GM18507 (cell line): ENCODE measurements at places on chromosomes 6 and 20.

DNA sequence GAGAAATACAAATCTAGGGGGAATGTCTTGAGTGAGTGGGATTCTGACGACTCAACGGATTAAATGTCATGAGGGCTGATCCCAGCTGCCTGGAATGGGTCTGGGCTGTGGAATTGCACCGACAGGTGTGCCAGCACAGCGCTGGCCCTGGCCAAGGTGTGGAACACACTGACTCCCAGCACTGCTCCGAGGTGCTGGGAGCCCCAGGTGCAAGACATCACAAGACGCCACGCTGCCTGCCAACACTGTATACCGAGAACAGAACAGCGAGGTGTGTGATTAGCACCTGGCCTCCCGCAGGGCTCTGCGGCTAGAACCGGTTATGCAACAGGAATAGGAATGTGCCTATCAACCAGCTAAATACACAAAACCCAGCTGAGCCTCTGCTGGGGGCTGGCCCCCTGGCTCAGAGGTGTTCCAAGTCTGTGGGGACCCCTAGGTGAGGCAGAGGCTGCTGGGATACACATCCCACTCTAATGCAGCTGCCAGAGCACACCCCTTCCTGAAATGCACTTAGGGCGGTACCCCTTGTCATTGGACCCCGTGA, 24.8 kb upstream of the APMAP start:
- no peak for DNase-seq

DNA sequence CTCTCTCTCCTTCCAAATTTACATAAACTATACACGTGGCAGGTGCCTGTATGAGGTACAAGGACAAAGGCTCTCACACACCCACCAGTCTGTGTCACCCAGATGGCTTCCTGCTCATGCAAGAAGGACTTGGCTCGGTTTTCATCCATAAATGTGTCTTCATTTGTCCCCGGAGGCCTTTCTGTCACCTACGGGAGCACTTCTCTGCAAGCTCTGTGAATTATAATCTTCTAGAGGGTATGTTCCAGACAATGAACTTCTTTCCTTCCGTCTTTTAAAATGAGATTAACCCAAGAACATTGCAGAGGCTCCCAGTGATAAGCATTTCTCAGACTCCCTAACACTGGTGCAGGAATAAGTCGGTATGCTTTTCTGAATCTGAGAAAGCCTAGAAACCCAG, 123.6 kb downstream of the PTPRT start:
- DNase-seq, result no peak

GRCh38 chr6:168058691-168059551, 20.1 kb downstream of the FRMD1 start:
- DNase-seq, result no peak

- no peak for DNase-seq
Measured at GRCh38 chr6:150492941-150493340, 106.7 kb upstream of the PLEKHG1 start.

DNA sequence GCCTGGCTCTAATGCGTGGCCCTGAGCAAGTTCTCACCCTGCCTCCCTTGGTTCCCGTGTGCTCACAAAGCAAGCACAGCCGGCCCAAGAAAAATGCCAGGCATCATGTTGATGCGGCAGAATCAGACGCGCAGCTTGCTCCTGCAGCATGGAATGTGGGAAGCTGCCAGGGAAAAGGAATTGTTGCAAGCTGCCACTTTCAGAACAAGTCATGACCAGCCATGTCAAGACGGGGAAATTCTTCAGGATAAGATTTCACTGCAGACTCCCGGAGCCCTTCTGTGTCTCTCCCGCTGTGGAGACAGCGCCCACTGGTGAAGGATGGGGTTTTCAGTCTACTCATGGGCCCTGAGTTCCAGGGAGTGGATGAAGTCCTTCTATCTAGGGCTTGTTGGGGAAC, 4.6 kb downstream of the DACT2 start:
- DNase-seq, result no peak

- no peak for DNase-seq
Measured at GRCh38 chr6:106927531-106928398, 46.8 kb downstream of the CD24 start.

GRCh38 chr6:137914530-137915193, 47.6 kb downstream of the TNFAIP3 start:
- DNase-seq, result no peak

GRCh38 chr20:54029176-54029575, 41.2 kb downstream of the BCAS1 start:
- no peak for DNase-seq

- no peak for DNase-seq
Measured at GRCh38 chr6:127949251-127949650, 48.4 kb upstream of the THEMIS start.

DNA sequence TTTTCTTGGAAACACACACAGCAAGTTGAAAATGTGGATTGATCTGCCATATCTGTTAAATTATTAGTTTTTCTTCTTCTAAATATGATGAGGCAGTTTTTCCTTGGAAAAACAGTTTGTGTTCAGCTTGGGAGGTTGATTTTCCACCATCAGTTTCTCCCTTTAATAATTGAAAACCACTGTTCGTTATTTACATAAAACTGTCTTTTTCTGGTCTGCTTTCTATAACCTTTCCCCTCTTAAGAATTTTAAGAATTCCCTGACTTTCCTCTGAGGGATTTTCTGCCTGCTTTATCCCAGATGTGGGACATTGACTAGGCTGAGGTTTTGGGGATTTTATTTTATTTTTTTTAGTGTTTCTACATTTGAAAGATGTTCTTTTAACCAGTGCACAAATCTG, 27.2 kb downstream of the DSE start:
- DNase-seq, result no peak

DNA sequence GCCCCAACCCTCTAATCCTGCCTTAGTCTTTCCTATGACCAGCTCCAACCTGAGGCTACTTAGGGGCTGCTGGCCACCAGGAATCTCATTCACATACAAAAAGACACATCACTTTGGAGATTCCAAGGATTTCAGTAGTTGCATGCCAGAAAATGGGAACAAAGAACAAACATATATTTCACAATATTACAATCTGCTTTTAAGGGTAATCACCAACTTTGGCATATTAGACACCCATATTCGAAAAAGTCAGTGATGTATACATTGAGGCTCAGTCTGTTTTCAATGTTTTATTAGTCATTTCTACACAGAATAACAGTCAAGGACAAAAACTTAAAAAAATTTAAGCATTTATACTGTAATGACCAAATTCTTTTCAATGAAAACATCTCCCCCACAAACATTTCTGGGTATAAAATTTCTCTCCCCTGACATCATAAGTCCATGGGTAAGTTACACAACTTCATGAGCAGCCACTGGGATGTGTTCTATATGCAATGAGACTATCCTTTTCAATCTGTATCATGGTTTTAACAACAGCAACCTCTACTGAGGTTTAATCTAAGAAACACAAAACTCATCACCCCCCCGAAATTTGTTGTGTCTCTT, 103.5 kb downstream of the MAP7 start:
- no peak for DNase-seq

DNA sequence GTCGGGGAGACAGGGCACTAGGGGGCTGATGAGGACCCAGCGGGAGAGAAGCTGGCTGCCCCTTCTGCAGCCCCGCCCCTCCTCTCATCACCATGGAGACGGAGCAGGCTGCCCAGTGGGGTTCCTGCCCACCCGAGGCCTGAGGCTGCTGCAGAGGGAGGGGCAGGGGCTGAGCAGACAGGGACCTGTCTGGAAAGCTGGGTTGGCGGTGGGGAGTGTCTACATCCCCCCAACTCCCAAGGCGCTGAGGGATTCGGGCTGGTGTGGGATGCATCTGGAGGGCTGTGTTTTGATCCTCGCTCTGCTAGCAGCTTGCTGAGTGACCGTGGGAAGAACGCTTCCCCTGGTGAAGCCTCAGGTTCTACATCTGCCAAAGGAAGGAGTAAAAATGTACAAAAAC, 1.2 kb upstream of the BPI start:
- DNase-seq, result no peak

DNA sequence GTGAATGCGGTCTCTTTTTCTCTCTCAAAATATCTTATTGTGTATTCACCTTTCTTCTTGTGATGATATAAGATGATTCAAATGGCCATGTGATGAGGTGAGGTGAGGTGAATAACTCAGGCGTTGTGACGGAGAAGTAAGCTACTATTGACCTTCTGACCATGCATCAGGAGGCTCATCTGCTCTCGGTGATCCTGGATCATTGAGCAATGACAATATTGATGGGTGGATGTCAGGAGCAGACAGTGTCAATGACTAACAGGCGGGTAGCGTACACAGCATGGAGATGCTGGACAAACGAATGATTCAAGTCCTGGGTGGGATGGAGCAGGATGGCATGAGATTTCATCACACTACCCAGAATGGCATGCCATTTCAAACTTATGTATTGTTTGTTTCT, 119.6 kb downstream of the PXDC1 start:
- DNase-seq, result no peak

DNA sequence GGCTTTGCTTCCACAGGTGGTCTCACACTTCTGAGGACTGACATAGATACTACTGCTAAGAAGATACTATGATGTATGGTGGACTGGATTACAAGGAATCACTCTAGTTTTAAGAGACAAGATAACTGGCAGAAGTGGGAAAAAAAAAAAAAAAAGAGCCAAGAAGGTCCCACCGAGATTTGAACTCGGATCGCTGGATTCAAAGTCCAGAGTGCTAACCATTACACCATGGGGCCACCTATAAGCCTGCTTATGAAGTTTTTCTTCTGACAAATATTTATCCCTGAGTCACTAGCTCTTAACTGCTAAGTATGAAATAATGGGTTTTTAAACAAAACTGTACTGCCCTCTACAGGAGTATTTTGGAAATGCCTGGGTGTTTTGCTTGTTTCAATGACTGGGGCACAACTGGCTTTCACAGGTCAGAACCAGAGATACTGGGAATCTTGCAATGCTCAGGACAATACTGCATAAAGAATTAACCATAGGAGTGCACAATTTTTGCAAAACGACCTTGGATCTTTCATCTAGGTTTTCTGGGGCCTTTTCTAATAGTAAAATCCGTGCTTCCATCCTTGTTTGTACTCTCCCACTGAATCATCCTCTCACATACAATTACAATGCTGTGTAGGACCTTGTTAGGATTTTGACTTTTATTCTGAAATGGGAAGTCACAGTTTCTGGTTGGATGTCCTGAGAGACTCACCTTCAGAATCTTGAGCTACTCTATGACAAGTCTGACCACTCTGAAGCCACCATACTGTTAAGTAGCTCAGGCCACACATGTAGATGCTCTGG, 116.3 kb downstream of the OR2B2 start:
- no peak for DNase-seq

- DNase-seq, result no peak
Measured at GRCh38 chr6:109445382-109445781, 4.9 kb downstream of the SMPD2 start.

GRCh38 chr6:108801366-108801765, 46.9 kb upstream of the ARMC2 start:
- no peak for DNase-seq
